T-helper 2 cell treated with Interferon-gamma antibody and Interleukin-4, amounts not matched to agents 100 ng/mL and 5 ng/mL, for 36 hours (primary cell): ENCODE measurements at places on chromosomes 12 and 14. TPM values are rescaled to one million over a fixed set of nuclear protein-coding genes. Genes with fewer than 3 reads are reported as not detected.

Gene LRRC10
- total RNA-seq = not detected in 2 replicates

Gene FOXN4
- not detected in 2 replicates for total RNA-seq

Gene TCP11L2
- total RNA-seq = 10.4 and 10.5 TPM in 2 replicates

Gene G2E3
- total RNA-seq = 27.9 and 38.5 TPM in 2 replicates

Gene FAM90A1
- 0.09 and 0.36 TPM in 2 replicates for total RNA-seq

Gene PTGES3
- total RNA-seq = 251 and 260 TPM in 2 replicates

Gene BRF1
- 40.6 and 41.7 TPM in 2 replicates for total RNA-seq

Gene MAP3K9
- 5.6 and 5.7 TPM in 2 replicates for total RNA-seq

Gene ZNF385A
- total RNA-seq = 0.57 and 0.70 TPM in 2 replicates

Gene POTEG
- not detected in 2 replicates for total RNA-seq

Gene HCAR2
- 0.11 TPM in 1 of 2 replicates, not detected in the other for total RNA-seq

Gene VWF
- 0.02 TPM in 2 replicates for total RNA-seq

Gene P2RX2
- total RNA-seq = not detected in 2 replicates

Gene GPRC5D
- total RNA-seq = not detected in 2 replicates

Gene EXOC3L4
- not detected in 2 replicates for total RNA-seq

Gene CORO1C
- total RNA-seq = 45.6 and 47.7 TPM in 2 replicates

Gene SIX1
- 0.14 and 0.25 TPM in 2 replicates for total RNA-seq

Gene SERPINA9
- not detected in 2 replicates for total RNA-seq

Gene NAP1L1
- total RNA-seq = 504 and 515 TPM in 2 replicates

Gene HAL
- 0.41 and 0.64 TPM in 2 replicates for total RNA-seq

Gene LRRK2
- 0.14 TPM in 1 of 2 replicates, not detected in the other for total RNA-seq

Gene DAO
- not detected in 2 replicates for total RNA-seq

Gene GLIPR1L1
- total RNA-seq = not detected in 2 replicates
